GM04503 (cell line): ENCODE measurements at places on chromosomes 3 and 15.

- DNase-seq = no peak
Measured at GRCh38 chr15:67050522-67051087, 14.8 kb upstream of the SMAD3 start.

DNA sequence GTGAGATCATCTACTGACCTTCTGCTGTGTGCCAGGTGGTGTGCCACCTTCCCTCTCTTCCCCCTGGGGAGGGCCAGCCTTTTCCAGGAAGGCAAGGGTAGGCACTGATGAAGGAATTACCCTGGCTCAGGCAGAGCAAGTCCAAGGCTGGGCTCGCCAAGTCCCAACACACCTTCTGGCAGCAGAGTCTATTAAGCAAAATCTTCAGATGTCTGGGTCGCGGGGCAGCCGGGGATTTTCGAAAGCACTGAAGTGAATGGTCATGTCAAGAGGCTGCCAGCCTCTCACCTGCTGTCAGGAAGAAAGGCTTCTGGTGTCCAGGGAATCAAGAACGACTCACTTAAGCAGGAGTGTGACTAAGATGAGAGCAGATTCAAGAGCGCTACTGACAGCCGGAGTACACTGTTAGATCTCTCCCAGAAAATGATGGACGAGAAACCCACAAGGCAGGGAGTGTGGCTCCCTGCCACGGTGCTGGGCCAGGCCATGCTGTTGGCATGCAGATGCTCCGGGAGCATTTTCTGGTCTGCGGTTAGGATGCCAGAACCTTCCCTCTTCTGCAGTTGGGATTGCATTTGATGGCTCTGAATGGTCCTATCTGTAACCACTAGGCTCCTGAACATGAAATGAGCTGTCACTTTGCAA is 479.8 kb downstream of the SHQ1 start:
- peak; percentile 47 for DNase-seq

- DNase-seq = no peak
Measured at GRCh38 chr3:162007722-162008121, 511.1 kb downstream of the OTOL1 start.

DNA sequence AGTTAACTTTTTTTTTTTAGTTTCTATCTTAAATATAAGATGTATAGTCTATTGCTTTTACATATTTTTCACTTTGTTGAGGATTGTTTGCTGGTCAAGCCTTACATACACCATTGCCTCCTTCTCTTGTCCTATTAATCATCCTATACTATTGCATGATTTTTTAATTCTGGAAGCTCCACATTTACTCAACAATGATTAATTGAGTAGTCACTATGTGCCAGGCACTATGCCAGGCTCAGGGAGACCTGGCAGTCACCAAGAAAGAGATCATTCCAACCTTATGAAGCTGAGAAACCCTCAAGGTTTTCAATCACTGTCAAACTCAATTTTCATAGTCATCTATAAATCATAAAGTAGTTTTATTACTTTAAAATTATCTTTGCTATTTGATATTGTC is 626.2 kb downstream of the IGSF11 start:
- DNase-seq = no peak

GRCh38 chr3:169494982-169495381 is 168.5 kb downstream of the MECOM start:
- no peak for DNase-seq

- no peak for DNase-seq
Measured at GRCh38 chr15:48696627-48697312, 51.3 kb upstream of the FBN1 start.

DNA sequence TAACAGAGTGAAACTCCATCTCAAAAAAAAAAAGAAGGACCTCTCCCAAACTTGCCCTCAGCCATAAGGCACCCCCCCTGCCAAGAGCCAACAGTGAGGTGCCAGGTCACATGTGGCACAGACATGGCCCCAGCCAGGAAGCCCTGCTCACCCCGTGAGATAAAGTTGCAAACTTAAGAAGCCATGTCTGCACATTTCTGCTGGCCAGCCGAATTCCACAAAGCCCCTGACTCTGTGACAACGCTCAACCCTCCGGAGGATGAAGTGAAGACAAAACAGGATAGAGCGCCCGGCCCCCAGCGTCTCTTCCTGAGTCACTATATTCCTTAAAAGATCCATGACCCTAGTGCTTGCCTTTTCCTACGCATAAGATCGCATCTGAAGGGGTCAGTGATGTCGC is 188.1 kb downstream of the XXYLT1 start:
- DNase-seq = no peak

DNA sequence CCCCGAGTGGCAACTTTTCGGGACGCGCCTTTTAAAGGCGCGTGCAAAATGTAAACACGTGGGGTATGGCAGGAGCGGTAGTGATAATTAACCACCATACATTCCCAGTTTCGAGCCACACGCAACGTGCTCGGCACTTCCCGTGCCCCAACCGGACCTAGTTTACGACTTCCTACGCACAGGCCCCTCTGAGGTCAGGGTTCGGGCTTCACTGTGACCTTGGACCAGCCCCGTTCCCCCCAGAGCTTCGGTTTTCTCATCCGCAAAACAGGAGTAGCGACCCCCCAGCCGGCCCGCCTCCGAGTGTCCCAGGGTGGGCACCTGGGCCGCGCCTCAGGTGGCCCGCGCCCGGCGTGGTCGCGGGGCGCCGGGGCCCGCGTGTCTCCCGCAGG is 451 bp downstream of the CHCHD4 start:
- no peak for DNase-seq

DNA sequence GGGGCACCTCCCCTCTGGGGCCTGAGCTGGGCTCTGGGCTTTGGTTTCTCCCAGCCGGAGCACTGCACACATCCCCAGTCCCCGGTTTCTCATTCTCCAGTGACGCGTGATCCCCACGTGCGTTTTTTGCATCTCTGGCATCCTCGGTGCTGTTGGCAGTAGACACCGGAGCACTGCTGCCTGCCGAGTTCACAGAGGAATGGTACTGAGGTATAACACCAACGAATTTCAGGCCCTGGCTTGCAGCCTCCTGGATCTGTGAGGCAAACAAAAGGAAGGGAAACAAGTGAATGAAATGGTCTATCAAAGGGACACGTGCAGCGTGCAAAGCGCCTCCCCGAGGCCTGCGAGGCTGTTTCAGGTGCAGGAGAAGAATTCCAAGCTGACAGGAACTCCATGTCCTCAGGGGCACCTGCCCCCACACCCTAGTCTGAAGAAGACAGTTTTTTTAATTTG is 112.9 kb downstream of the OXNAD1 start:
- no peak for DNase-seq

DNA sequence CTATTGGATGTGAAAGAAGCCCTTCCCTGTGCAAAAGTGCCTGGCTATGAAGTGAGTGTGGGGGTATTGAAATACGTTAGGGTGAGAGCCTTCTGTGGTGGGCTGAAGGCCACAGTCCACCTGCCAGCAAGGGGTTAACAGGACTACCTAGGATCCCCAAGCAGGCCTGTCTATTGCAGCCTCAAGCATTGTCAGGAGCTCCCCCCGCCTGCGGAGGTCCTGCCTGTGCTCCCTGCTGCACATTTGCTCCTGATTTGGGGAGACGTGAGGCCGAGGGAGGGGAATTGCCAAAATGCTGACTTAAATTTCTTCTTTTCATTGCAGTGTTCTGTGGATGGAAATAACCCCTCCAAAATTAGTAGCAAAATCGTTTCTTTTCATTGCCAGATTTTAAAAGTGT is 56.2 kb downstream of the GABRG3 start:
- DNase-seq = no peak

DNA sequence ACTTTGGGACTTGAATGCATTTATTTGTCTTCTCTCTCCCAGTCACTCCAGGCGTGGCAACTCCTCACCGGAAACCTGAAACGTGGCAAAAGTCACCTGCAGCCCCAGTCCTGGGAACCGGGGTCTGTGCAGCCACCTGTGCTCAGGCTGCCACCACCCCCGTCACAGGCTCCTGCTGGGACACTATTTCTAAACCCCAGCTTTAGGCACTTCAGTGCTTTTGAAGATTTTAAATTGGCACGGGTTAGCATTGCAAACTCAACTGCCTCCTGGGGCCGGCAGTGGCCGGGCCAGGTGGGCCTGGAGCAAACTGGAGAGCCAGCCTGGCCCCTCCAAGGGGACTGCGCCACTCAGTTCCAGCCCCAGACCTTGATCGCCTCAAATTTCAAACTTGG is 146.7 kb upstream of the IQSEC1 start:
- DNase-seq = no peak

GRCh38 chr15:63597821-63598220 is 634 bp downstream of the FBXL22 start:
- no peak for DNase-seq

GRCh38 chr3:24012589-24013269 is 67.6 kb downstream of the NR1D2 start:
- no peak for DNase-seq

- DNase-seq = no peak
Measured at GRCh38 chr3:51374456-51374855, 10.6 kb upstream of the MANF start.

DNA sequence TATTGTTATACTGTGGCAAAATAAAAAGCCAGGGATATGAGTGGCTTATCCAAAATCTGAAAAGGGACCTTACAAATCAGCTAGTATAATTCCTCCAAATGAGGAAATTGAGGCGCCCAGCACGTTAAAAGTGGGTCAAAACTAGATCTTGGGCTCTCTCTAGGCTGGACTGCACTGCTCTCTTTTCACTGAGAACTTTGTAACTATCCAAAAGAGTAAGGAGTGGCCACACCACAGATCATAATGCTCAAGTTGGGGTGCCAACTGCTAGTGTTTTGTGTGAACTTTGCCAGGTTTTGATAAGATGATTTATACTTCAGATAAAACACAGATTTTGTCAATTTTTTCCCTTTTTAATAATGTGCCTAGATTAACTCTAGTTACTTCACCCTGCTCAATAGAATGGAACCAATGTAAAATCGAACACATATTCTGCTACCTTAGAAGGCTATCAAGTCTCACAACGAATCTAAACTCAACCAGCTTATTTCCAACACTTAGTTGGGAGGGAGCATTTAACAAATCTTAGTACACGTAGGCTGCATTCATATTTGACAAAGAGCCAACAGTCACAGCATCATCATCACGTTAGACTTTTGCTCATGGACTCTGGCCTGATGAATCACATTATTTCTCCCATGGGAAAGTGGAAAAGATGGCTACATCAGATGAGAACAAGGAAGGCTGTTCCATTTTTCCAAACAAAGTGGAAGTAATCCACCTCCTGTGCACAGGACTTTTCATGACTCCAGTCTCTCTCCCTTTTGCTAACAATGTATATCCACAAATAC is 64.4 kb downstream of the ABI3BP start:
- peak; percentile 76 for DNase-seq

DNA sequence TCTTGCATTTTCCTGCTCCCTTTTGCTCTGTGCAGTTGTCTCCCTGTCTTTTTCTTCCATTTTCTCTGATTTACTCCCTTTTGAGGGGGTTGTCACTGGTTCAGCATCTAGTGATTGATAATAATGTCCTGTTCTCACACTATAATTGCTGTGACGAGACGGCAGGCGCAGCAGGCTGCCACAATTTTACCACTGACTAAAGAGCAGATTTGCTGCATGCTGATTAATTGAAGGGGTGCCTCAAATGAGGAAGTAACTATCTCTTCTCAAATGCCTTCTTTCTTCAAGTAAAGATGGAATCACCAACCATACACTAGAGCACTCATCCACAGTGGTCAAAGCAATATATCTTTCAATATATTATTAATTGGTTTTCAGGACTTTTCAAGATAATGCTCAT is 219.3 kb downstream of the CBLB start:
- DNase-seq = no peak

- DNase-seq = no peak
Measured at GRCh38 chr3:120022729-120023128, 71.5 kb downstream of the GSK3B start.

DNA sequence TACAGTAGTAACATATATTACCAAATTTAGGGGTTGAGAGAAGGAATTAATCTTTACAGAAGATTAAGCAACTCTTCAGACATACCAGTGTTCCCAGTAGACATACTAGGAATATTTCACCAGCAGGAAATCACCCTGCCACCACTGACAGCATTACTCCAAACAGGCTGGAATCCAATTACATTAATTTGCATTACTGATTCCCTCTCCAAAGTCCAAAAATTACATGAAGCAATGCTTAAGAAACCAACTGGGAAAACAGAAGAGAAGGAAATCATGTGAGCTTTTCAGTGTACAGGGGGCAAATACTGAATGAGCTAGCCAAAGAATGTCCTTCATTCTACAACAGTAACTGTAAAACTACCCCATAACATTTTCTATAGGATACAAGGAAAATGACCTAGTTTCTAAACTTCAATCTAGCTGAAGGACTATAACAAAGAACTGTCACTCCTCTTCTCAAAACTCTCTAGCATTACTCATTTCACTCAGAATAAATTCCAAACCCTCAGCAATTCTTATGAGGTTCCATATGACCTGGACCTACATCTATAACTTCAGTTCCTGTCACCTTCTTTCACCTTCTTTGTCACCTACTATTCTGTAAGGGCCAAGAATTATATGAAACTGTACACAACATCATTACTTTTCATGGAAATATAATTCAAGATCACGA is 72.7 kb downstream of the INO80 start:
- peak; percentile 56 for DNase-seq

GRCh38 chr15:57079931-57080620 is 161.6 kb downstream of the TCF12 start:
- no peak for DNase-seq

DNA sequence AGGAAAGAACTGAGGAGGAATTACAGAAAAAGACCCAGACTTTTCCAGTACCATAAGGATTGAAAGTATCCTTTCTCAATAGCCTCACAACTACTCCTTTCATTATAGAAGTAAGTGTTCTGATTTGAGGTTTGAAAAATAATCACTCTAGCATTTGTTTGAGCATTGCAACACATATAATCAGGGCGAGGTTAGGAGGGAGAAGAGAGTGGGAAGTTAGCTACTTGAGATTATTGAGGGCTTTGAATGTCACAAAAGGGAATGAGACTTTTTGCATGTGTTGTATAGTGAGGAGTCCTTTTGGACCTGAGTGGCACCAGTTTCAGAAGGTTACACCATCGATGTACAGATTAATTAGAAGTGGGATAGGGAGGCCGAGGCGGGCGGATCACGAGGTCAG is 65.2 kb upstream of the TNIK start:
- DNase-seq = no peak

DNA sequence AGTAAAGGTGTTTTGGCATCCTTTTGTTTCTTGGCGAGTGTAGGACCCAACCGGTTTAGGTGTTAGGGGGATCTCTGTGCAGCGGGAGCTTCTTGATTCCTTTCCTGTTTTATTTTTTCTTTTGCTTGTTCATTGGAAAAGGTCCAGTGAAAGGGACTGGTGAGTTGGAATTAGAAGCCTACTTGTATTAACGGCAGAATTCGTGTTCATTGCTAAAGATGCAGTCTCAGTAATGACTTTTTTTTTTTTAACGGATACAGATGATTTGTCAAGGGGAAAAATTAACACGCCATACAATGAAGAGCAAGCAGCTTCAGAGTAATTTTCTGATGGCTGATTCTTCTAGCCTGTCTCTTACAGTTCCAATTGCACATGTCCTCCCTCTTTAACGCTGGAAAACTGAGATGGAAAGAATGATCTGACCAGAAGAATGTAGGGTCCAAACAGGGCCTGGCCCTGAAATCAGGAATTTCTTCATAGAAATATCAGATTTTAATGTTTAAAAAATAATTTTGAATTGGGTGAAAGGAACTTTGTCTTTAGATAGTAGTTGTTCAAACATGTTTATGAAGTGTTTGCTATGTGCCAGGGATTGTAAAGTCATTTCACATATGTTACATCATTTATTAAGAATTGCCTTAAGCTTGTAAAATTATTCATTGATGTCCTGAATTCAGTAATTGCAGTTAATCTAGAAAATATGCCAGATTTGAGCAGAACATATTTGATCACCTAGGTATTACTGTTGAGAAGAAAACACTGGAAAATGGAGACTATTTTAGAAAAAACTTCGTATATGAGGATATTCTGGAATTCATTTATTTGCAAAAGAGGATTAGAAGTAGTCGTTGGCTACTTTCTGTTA is 1.4 kb downstream of the MAPK6 start:
- no peak for DNase-seq
